Stimulated activated CD4-positive, alpha-beta T cell treated with anti-CD3 and anti-CD28 coated beads, Interleukin-1b, Interleukin-23, amount 100 ng/mL, for 24 hours (primary cell): ENCODE measurements at places on chromosomes 7 and 10.

- DNase-seq = no peak
Measured at GRCh38 chr7:109044691-109045090, 475.0 kb downstream of the DNAJB9 start.

- DNase-seq = no peak
Measured at GRCh38 chr10:29313071-29313470, 24.2 kb downstream of the LYZL1 start.

GRCh38 chr10:110045772-110046171, 38.0 kb downstream of the ADD3 start:
- no peak for DNase-seq

DNA sequence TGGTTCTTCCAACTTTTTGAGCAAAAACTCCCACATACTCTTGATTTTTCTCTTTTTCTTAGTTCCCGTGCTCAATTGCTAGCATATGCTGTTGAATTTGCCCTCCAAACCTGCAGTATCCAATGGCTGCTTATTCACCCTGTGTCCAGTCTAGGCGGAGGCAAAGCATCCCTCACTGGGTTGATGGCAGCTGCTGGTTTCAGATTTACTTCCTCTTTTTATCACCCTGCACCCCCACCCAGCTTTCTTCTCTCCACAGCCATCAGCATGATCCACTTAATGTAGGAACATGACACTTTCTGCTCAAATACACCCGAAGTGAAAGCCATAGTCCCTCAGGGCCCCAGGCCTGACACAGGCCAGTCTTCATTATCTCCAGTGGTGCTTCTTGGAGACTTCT, 87.6 kb upstream of the ADARB2 start:
- DNase-seq = no peak

GRCh38 chr7:48837266-48837665, 87.1 kb upstream of the CDC14C start:
- no peak for DNase-seq

- DNase-seq = no peak
Measured at GRCh38 chr7:106450716-106451115, 165.9 kb upstream of the NAMPT start.

DNA sequence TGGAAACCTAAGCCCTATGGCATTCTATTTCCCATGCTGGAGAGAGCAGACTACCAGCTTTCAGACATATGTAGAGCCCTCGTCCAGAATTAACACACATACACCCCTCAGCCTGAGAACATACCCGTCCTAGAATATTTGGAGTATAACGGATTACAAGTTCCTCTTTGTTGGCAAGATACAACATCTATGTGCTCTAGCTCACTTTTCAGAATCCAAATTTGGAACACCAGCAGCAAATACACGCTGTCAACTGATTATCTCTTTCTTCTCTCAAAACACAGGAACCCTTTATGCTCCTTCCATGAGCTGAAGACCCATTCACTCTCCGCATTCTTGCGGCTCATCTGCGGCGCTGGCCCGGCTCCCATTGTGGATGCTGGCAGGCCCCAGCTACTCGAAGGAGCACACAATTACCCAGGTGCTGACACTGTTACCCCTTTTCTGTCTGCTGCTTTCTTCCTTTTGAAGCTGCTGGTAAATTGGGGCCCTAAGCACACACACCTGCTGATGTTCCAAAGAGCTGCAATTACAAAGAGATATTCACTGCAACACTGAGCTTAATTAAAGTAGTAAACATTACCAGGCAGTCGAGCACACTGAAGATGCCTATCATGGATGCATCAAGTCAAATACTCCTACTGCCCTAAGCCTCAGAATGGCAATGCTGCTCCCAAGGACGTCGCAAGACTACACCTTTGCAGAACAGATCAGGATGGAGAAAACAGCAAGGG, 70.0 kb downstream of the VOPP1 start:
- no peak for DNase-seq

- no peak for DNase-seq
Measured at GRCh38 chr7:103833401-103833800, 156.1 kb downstream of the RELN start.
